Kidney epithelial cell (primary cell): ENCODE measurements at places on chromosomes 12 and 14.

GRCh38 chr12:1488908-1489381 lies 105.4 kb downstream of the FBXL14 start:
- no peak for DNase-seq

DNA sequence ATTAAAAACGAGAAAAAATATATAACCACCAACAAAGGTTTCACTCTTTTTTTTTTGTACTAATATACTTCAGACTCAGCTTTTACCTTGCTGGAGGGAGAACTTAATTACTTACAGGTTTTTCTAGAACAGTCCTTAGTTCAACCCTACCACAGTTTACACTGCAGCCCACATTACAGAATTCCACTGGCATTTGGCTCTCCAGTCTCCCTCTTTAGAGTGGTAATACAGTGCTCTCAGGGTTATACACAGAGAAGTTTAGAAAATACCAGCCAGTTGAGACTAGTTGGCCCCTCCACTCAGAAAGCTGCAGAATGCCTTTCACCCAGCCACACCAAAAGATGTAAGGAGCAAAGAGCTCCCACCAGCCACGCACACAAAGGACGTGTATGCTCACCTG lies 122.3 kb upstream of the DIO3 start:
- no peak for DNase-seq

DNA sequence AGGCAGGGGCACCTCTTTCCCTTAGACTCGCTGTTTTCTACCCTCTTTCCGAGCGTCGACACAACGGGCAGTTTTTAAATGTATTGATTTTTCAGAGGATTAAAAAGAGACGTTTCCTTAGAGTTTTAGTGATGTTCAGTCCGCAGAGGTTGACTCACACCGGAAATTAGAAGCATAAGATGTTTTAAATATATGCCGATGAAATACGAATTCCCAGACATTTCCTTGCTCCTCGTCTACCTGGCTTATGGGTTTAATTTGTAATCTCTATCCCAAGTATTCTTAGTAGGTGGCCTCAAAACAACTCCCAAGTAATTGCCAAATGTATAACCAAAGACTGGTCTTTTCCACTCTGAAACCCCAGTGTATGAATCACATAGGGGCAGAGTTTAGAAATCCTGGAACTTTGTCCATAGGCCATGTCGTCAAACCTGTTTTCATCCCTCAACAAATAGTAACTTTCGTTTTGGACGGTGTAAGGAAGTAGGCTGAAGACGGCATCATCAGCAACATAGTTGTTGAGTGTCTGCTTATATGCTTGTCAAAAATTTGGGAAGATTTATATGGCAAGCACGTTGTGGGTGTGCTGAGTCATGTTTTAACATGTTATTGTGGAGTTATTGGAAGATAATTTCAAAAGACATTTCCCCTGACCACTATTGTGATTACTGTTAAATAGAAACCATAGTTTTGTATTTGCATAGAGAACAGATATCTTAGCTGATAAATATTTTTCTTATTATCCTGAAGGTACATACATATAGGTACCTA lies 824 bp downstream of the TBK1 start:
- DNase-seq = peak; percentile 41

GRCh38 chr12:117331691-117332090 lies 29.7 kb downstream of the NOS1 start:
- no peak for DNase-seq

DNA sequence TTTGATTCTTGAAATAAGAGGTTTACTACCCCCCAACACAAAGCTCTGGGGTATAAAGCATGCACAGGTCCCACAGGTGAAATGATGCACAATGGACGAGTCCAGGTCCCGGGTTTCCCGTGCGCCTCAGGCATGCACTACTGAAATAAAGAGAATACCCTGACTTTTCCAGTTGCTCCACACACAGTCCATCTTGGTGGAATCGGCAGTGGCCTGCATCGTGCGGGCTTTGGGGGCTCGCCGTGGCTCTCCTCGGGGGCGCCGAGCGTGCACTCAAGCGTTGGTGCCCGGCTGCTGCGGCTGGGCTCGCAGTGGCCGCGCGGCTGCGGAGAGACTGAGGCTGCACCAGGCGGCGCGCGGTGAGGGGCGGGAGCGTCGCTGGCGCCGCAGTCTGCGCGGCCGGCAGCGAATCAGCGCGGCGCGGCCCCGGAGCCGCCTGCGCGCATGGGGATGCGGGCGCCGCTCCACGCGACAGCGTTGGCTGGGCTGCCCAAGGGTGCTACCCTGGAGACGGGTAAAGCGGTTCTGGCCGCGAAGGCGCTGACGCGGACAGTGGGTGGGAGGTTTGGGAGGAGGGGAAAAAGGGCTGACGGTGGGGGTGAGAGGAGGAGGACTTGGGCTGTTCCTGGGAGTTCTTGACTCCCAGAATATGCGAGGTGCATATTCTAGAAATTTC lies 53.8 kb upstream of the CCDC175 start:
- DNase-seq = no peak

DNA sequence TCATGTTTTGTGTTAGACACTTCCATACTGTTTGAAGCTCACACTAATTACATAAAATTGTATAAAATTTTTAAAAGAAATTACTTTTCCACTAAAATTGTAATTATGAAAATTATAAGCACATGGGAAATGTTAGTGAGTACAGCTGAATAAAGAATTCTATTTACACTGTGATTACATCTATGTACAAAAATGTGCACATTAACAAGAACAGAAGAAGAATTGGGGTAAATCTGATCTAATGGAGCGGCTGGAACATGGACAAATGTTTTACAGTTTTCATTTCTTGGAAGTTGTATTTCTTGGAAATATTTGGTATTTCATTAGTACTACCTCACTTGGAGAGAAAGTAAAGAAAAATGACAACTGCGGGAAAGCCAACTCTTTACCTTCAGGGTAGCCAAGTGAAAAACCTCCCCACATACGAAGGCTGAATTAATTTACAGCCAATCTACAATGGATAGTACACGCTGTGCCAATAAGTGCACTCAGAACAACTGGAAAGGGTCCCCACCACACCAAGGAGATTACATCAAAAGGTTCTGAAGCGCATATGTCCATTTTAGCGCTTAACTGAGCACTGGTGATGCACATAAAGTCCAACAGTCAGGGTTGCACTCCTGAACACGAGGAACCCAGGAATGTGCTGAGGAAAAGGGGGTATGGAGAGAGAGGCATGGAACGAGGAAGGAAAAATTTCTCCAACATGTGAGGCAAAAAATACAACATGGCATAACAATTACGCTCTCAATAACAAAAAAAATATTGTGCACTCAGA lies 17.5 kb downstream of the MED13L start:
- no peak for DNase-seq

DNA sequence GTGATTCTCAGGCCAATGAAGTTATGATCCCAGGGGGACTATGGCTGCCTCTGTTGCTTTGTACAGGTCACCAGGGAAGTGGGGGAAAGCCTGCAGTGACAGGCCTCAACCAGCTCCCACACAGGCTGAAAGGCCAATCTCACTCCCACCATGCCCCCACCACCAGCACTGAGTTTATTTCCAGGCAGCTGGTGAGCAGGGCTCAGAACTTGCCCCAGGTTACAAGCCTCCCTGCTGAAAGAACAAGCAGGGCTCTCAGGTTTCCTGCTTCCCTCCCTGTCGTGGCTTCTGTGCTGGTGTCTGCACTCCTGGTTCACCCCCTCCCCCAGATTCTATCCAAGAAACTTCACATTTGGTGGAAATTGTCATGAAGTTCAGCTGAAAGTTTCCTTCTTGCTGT lies 260.3 kb downstream of the CCDC59 start:
- no peak for DNase-seq

- no peak for DNase-seq
These were observed 9.8 kb downstream of the GALNT6 start for GRCh38 chr12:51381226-51382079.

DNA sequence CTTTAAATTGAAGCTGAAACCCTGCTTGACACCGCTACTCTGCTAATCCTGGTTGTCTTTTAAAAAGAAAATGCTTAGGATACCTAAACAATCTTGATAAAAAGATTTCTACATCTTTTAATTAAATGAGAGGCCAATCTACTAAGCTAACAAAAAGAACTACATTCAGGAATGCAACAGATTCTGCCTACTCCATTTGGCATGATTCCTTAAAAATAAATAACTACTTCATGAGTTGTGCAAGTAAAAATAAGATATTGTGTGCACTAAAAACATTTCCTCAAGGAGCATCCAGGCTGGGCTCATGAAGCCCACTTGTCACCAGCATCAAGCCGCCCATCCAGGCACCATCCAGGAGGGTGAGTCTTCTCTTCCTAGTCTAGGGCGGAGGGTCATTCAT lies 197.5 kb downstream of the PAX9 start:
- no peak for DNase-seq

DNA sequence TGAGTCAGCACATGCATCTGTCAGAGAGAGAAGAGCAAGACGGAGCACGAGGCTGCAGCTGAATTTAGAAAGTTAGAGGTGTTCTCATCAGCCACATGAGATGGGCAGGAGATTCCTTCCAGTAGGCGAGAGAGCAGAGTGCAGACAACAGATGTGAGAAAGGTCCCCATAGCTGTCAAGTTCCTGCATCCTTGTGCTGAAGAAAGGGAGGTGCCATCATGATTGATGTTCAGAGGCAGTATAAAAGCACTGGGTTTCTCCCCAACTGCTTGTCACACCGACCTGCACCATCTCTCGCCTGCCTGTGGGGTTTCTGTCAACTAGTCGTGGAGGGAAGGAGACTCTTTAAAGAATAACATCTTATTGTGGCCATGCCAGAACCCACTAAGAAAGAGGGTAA lies at the start of gene MYBPC1:
Gene MYBPC1 (plus strand): TSS at position 272 of the 400 bp plus-strand sequence. CDS start 100 bp downstream, at position 372.
- DNase-seq = no peak

DNA sequence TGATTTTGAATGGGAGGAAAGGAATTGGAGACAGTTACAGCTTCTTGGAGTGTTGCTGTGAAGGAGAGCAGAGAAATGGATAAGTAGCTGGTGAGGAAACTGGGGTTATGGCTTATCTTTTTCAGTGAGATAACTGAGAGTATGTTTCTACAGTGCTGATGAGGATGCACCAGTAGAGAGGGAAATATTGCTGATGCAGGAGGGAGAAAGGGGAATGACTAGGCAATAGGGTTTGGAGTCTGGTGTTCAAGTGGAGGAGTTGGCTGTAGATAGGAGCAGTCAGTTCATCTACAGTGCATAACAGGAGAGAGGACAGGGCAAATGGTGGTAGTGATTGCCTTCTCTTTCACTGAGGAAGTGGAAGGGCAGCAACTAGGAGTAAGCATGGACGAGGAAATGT lies 33.0 kb downstream of the SPATS2 start:
- DNase-seq = no peak

DNA sequence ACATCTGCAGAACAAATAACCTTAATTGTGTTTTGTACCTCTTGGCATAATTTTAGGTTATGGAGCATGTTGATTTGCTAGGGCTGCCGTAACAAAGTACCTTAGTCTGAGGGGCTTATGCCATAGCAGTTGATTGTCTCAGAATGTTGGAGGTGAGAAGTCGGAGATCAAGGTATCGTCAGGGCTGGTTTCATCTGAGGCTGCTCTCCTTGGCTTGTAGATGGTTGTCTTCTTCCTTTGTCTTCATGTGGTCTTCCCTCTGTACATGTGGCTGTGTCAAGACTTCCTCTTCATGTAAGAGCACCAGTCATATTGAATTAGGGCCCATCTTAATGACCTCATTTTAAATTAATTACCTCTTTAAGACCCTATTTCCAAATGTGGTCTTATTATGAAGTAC lies 64.4 kb upstream of the PTHLH start:
- DNase-seq = no peak

GRCh38 chr12:42766754-42767153 lies 177.2 kb upstream of the PRICKLE1 start:
- DNase-seq = no peak

DNA sequence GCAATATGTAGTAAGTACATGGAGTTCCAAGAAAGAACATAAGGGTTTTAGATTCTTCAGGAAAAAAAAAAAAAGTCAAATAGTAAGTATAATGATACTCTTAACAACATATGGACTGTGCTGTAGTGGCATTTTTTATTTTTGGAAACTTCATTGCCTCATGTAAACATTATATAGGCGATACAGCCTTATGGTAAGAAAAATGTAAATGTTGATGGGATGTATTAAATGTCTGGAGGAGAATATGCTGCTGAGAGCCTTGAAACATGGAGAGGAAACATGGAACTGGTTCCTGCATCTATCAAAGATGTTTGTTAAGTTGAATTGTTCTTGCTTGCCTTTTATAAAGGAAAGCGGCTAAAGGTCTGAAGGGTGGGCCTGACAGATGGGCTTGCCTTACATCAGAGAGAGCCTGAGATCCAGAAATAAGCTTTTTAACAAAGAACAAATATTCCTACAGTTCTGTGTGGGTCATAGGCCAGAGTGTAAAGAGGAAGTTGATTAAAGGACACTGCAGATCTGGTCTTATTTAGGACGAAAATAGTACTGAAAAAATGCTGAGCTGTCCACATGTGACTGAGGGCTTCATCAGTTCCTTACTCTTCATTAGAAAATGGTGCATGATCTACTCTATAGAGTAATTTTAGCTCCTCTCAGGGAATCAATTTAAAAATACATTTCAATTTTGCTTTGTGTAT lies 448.1 kb upstream of the DCN start:
- DNase-seq = no peak

GRCh38 chr12:61023231-61023630 lies 1237.0 kb upstream of the USP15 start:
- DNase-seq = no peak

DNA sequence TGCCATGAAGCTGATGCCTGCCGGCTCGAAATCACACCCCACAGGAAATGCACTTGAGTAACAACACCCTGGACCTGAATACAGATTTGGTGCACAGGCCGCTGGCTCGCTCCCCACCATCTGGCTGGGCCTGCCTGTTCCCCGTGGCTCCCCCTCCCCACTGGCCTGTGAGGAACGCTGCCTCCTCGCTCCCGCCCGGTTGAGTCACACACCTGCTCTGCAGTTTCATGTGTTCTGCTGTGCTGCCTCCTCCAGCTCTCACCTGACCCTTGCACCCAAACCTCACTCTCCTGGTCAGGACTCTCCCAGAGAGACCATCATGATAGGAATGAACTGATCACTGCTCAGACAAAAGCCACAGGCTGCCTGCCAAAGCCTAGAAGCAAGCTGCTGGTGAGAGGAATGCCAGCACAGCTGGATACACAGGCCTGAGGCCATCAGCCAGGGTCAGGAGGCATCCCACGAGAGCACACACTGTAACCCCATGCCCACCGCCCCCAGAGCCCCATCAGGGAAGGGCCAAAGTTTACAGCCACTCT lies 3.8 kb upstream of the SIVA1 start:
- DNase-seq = peak; percentile 34

DNA sequence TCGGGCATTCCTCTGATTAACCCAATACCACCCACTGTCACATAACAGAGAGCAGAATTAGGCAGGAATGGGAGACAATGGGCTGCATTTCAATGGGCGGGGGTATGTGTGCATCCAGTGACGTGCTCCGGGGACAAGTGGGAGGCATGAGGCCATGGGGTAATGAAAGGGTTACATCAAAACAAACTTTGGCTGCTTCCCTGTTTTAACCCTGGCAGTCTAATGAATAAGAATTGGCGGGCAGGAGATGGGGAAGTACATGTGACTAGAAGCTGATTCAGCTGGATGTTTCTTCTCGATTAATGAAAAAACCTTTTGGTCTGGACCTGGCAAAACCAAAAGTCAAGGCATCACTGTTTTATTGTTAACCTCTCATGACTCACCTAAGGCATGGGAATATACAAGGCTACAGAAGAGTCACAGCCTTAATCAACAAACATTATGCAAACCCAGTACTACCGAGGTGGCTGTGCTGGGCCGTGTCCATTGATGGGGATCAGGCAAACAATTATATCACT lies 44.2 kb downstream of the SOCS2 start:
- peak; percentile 80 for DNase-seq
